ENCODE measurements at places on chromosomes 3 and 15. TPM values are rescaled to one million over a fixed set of nuclear protein-coding genes. Genes with fewer than 3 reads are reported as not detected.

DNA sequence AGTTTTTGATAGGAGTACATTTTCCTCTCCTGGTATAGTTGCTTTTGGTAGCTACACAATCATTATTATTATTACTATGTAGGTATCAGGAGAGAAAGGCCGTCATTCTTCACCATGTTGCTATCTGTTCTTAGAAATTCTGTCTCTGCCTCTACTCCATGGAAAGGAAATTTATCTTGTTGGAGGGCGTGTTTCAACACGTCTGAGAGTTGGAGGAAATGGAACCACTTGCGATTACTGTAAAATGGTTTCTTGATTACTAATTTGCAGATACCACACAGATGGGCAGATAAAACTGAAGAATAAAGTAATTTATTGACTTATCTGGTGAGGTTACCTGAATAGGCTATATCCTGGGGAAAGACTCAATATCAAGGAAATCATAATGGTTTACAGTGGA lies 488.4 kb downstream of the NR2F2 start:
- no peaks in the 10 kb centered on the region for H3K36me3 ChIP-seq
- H3K27me3 ChIP-seq = no peaks in the 10 kb centered on the region
- H3K4me1 ChIP-seq = no peaks in the 10 kb centered on the region
- DNase-seq = no peak

XCR1 gene
- 0.63 TPM for total RNA-seq

GPR160 gene
- 4.1 TPM for total RNA-seq

DNA sequence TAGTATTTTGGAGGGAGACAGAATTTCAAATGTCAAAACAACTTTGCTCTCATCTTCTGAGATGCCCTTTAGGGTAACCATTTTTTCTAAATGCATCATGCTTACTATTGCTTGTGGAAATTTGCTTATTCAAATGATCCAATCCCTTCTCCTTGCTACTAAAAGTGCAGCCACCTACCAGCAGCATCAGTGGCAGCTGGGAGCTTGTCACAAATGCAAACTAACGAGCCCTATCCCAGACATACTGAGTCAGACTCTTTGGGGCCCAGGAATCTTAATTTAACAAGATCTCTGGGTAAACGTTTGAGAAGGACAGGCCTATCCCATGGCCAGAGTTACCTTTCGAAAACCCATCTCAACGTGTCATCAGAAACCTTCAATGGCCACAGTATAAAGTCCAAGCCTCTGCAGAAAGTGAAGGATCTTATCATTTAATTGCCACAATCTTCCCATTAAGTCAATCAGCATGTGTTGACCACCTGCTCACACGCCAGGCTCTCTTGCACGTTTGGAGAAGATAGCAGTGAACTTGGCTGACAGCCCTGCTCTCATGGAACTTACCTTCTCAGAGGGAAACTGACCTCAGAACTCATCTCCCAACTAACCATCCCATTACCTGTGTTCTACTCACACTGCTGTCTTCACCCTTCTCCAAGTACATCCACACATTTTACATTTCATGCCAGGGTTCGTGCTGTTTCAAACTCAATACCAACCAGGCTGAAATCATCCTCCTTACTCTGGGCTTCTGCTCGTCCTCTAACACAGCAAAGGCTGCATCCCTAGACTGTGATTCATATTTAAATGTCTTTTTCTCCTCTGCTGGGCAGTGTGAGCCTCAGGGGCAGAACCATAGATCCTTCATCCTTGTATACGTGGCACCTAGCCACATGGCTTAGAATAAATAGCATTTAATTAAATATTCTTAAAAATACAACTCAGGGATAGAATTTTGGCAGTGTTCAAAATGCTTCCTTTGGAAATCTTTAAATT lies 24.8 kb upstream of the VGLL4 start:
- H3K27me3 ChIP-seq = no peaks in the 10 kb centered on the region
- DNase-seq = no peak
- H3K4me1 ChIP-seq = peaks cover 16% of the 10 kb centered on the region
- H3K4me3 ChIP-seq = no peak overlapping the region
- no peak overlapping the region for H3K27ac ChIP-seq
- no peaks in the 10 kb centered on the region for H3K36me3 ChIP-seq

GRAMD2A gene
- total RNA-seq = 1.5 TPM

- DNase-seq = no peak
- no peaks in the 10 kb centered on the region for H3K36me3 ChIP-seq
- H3K4me3 ChIP-seq = no peak overlapping the region
- no peak overlapping the region for H3K27ac ChIP-seq
Measured at GRCh38 chr3:15276028-15276724, 56.2 kb downstream of the SH3BP5 start.

- peak; percentile 71 for DNase-seq
- H3K27me3 ChIP-seq = no peaks in the 10 kb centered on the region
- H3K4me1 ChIP-seq = no peaks in the 10 kb centered on the region
- no peak overlapping the region for H3K27ac ChIP-seq
Measured at GRCh38 chr3:60094392-60094947, 1044.6 kb upstream of the CFAP20DC start.

GRCh38 chr3:169467751-169468150 lies 195.8 kb downstream of the MECOM start:
- no peak overlapping the region for H3K27ac ChIP-seq
- no peak for DNase-seq
- H3K36me3 ChIP-seq = no peaks in the 10 kb centered on the region
- no peaks in the 10 kb centered on the region for H3K4me1 ChIP-seq

CHRNA5 gene
- total RNA-seq = 1.6 TPM

GRCh38 chr3:29590012-29590411 lies 309.1 kb downstream of the RBMS3 start:
- DNase-seq = no peak
- no peak overlapping the region for H3K4me3 ChIP-seq
- no peak overlapping the region for H3K27ac ChIP-seq
- no peaks in the 10 kb centered on the region for H3K36me3 ChIP-seq
- no peaks in the 10 kb centered on the region for H3K27me3 ChIP-seq

DNA sequence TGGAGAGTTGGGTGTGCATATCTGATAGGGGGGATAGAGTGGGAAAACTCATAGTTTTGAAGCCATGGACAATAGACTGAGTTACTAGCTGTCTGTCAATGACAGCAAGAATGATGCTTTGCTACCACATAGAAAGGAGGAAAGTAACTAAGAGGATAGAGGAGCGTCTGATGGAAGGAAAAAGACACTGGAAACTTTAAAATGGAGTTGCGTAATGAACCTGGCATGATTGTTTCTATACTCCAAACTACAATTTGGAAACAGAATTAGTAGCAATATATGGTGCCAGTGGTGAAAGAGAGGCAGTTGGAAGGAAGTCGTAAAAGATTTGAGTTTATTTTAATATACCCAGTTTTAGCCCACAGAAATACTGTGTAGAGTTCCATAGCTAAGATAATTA lies 163.6 kb downstream of the TUSC7 start:
- DNase-seq = no peak
- H3K4me3 ChIP-seq = no peak overlapping the region
- H3K27ac ChIP-seq = no peak overlapping the region
- no peaks in the 10 kb centered on the region for H3K4me1 ChIP-seq
- H3K27me3 ChIP-seq = peaks cover 1% of the 10 kb centered on the region

- no peaks in the 10 kb centered on the region for H3K27me3 ChIP-seq
- H3K27ac ChIP-seq = no peak overlapping the region
- no peak for DNase-seq
- no peak overlapping the region for H3K4me3 ChIP-seq
Measured at GRCh38 chr15:61951949-61952348, 108.3 kb downstream of the VPS13C start.

GRCh38 chr15:29731865-29732264 lies 90.4 kb downstream of the TJP1 start:
- H3K27me3 ChIP-seq = no peaks in the 10 kb centered on the region
- no peak for DNase-seq
- H3K4me1 ChIP-seq = no peaks in the 10 kb centered on the region
- no peaks in the 10 kb centered on the region for H3K36me3 ChIP-seq
